ENCODE measurements at places on chromosomes 6 and 20. TPM values are rescaled to one million over a fixed set of nuclear protein-coding genes. Genes with fewer than 3 reads are reported as not detected.

PCSK2 gene
- not detected for total RNA-seq

DNA sequence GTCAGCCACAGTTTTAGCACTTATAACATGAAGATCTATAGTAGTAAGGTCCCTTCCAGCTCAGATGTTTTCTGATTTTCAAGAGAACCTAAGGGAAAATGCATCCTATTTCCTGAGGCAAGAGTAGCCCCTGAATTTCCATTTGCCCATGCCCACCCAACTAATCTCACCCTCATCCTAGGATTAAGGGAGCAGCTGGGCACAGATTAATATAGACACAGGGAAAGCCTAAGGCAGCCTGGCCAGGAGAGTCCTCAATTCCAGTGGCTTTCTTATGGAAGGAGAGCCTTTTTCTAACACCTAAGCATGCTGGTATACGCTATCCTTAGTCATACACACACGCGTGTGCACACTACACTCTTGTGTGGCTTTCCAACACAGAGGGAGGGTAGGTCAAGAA, 1.5 kb downstream of the APOBEC2 start:
- no peak overlapping the region for H3K4me3 ChIP-seq
- no peak overlapping the region for H3K27ac ChIP-seq
- DNase-seq = no peak
- H3K4me1 ChIP-seq = peaks cover 23% of the 10 kb centered on the region
- H3K27me3 ChIP-seq = no peaks in the 10 kb centered on the region

DNA sequence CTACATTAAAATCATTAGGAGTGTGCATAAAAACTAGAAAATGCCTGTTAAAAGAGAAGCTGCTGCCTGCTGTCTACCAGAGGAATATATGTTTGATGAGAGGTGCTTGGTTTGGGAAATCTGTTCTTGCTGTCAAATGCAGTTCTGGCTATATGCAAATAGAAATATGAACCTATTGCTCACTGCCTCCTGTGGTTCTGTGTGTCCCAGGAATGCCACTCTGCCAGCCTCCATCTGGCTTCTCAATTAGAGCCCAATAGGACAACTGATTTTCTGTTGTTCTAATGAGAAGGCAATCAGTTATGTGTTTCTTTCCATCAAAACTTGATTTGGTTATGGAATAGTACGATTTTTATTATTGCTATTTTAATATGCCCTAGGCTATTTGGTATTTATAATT, 759.7 kb downstream of the HDGFL1 start:
- H3K4me3 ChIP-seq = no peak overlapping the region
- H3K36me3 ChIP-seq = no peaks in the 10 kb centered on the region
- no peak overlapping the region for H3K27ac ChIP-seq

TNF gene
- total RNA-seq = 46.5 TPM

SLC35D3 gene
- not detected for total RNA-seq

DNA sequence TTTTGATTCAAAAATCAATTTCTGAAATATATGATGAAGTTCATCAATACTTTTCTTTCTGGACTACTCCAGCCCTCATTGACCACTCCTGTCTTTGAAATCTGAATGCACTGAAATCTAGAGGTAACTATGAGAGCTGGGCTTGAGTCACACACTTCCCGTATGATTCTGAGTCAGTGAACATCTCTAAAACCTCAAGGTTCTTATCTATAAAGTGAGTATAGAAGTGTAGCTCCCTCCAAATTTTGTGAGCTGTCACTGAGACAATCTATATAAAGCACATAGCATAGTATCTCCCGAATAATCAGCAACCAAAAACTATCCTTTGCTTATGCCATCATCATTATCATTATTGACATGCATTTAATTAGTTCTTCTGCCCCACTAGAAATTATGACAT, 182.4 kb downstream of the TSHZ2 start:
- peaks cover 17% of the 10 kb centered on the region for H3K4me1 ChIP-seq
- H3K27ac ChIP-seq = no peak overlapping the region
- no peaks in the 10 kb centered on the region for H3K27me3 ChIP-seq
- no peak overlapping the region for H3K4me3 ChIP-seq
- DNase-seq = no peak

GRCh38 chr6:68657374-68658139, 22.5 kb downstream of the ADGRB3 start:
- H3K27ac ChIP-seq = no peak overlapping the region
- no peaks in the 10 kb centered on the region for H3K36me3 ChIP-seq
- H3K4me1 ChIP-seq = no peaks in the 10 kb centered on the region
- H3K4me3 ChIP-seq = no peak overlapping the region
- no peaks in the 10 kb centered on the region for H3K27me3 ChIP-seq
